Aorta (tissue), 5 donors: ENCODE measurements at places on chromosomes 2 and 18. TPM values are rescaled to one million over a fixed set of nuclear protein-coding genes. Genes with fewer than 3 reads are reported as not detected.

- DNase-seq, result no peak
Observed at GRCh38 chr2:234669621-234670020, 172.7 kb upstream of the ARL4C start.

- no peak for DNase-seq
Observed at GRCh38 chr2:76073992-76074604, 363.4 kb upstream of the GCFC2 start.

DNA sequence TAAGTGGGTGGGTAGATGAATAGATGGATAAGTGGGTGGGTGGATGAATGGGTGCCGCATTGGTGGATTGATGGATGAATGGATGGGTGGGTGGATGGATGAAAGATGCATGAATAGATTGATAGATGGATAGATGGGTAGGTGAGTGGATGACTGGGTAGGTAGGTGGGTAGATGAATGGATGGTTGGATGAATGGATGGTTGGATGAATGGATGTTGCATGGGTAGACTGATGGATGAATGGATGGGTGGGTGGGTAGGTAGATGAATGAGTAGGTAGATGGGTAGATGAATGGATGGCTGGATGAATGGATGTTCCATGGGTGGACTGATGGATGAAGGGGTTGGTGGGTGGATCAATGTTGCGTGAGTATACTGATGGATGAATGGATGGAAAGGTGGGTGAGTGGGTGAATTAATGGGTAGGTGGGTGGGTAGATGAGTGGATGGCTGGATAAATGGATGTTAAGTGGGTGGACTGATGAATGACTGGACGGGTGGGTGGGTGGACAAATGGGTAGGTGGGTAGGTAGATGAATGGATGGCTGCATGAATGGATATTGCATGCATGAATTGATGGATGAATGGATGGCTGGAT, 30.5 kb downstream of the ANKMY1 start:
- no peak for DNase-seq

DNA sequence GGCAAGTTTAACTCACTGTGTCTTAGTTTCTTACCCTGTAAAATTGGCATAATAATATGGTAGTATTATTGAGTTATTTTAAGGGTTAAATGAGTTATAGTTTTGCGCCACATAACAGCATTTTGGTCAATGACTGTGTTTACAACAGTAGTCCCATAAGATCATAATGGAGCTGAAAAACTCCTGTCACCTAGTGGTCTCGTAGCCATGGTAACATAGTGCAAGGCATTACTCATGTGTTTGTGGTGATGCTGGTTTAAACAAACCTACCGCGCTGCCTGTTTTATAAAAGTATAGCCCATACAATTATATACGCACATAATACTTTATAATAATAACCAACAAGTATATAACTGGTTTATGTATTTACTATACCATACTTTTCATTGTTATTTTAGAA, 15.8 kb downstream of the UNC80 start:
- no peak for DNase-seq

DNA sequence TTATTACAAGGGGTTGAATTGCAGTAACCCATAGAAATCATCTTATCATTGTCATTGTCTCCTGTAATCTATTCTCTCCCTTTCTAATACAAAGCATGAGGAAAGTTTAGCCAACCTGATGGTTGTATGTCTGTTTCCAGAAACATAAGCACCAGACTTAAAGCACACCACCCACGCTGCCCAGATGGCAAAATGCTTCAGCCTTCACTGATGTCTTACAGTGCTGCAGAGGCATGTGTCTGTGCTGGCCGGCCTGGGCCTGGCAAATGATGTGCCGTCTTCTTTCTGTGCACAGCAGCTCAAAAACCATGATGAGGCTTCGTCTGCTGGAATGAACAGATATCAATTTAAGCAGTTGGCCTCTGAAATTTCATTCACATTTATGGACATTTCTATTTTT, 443.0 kb upstream of the RGPD4 start:
- DNase-seq, result no peak

- DNase-seq, result peak; percentile 53
Observed at GRCh38 chr2:54629914-54630857, 93.3 kb upstream of the EML6 start.

The ZNF396 gene
- 2.6 TPM for polyA plus RNA-seq

The ANKRD30BL gene
- polyA plus RNA-seq, result not detected

The TANC1 gene
- polyA plus RNA-seq, result 39.2 TPM

The LHCGR gene
- polyA plus RNA-seq, result not detected

The SLC9A2 gene
- polyA plus RNA-seq, result 0.88 TPM
